ENCODE measurements at places on chromosomes 3 and 15.

GRCh38 chr3:119508172-119508845, 10.0 kb downstream of the TIMMDC1 start:
- no peak for DNase-seq

DNA sequence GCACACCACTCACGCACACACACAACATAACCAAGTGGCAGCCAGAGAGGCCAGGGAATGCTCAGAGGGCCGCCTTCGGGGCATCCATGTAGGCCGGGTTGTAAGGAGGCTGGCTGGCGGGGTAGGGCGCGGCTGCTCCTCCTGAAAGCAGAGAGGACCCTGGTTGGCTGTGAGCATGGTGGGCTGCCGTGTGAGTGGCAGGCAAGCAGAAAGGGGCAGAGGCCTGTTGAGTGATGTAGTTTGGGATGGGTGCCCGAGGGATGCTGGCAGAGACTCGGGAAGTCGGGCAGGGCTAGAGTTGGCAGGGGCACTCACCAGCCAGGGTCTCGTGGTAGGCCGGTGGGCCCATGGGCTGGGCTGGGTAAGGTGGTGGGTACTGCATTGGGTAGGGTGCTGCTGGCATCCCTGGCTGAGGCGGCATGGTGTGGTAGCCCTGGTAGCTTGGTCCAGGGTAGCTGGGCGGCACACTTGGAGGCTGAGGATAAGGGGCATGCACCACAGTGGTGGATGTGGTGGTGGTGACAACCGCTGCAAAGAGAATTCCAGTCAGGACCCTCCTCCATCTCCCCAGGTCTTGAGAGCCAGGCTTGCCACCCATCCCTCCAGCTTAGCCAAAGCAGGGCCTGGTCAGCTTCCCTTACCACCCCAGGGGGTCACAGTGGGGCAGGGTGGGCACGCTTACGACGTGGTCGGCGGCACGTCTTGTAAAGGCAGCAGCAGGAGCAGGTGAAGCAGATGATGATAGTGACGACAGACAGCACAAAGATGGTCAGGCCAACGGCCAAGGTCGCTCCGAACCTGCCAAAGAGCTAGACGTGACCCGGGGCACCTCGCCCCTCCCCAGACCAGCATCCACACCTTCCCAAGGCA, 22.7 kb downstream of the ATRIP start:
- no peak for DNase-seq

DNA sequence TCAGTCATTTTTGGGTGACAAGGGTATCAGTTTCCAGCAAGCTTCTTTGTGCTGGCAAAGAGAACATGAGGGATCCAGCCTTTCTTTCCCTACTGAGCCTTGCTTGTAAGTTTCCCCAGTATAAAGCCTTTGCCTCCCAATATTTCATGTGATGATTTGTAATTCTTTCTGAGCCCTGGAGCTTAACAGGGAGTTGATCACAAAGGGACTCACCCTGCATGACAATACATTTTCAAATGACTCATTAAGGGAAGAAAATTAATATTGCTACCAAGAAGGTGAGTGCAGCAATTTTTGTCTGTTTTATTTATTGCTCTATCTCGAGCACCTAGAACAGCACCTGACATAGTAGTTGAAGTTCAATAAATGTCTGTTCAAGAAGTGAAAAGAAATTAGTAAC, 27.7 kb downstream of the OXSM start:
- DNase-seq, result no peak

GRCh38 chr3:152293347-152294006, 24.7 kb downstream of the MBNL1 start:
- no peak for DNase-seq

DNA sequence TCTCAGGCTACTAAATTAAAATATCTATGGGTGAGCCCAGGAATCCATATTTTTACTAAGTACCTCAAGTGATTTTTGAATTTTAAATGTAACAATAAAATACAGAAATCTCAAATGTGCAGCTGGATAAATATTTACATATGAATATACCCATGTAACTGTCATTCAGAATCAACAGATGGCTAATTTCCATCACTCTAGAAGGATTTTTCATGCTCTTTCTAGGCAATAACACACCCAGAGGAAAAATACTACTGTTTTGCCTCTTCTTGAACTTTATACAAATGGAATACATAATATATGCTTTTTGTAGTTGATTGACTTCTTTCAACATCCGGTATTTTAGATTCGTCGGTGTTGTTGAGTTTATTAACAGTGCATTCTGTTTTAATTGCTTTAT, 601.3 kb upstream of the NECTIN3 start:
- no peak for DNase-seq

DNA sequence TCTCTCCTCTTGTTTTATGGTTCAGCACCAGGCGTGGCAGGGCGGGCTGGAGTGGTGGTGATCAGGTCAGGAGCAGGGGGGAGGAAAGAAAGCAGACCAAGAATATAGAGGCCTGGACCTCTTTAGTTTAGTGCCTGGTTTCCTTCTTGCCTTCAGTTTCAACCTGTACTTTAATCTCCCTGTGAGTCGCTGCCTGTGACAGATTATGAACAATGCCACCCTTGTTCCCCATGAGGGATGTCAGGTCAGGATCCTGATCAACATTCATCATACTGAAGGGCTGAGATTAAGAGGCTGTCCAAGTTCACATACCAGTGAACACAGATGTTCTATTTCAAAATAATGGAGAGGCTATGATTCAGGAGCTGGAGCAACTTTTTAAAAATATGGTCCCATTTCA, 11.4 kb downstream of the ENTPD3 start:
- no peak for DNase-seq

DNA sequence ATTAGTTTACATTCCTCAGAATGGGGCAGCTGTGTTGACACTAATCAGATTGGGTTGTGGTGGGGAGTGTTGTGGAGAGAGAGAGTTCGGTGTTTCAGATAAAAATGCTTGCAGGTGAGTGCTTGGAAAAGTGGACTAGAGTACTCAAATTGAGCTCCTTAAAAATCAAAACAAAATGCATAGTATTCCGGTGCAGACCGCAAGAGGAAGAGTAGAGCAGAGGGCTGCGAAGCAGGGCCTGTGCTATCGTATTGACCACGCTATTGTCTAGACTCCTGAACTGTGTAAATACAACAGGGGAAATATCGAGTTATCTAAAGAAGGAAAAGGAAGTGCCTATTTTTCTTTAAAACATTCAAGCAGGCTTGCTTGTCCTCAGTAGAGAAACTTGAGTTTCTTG, 159.5 kb downstream of the TP63 start:
- no peak for DNase-seq

- no peak for DNase-seq
Measured at GRCh38 chr3:25469558-25469957, 41.5 kb downstream of the RARB start.

DNA sequence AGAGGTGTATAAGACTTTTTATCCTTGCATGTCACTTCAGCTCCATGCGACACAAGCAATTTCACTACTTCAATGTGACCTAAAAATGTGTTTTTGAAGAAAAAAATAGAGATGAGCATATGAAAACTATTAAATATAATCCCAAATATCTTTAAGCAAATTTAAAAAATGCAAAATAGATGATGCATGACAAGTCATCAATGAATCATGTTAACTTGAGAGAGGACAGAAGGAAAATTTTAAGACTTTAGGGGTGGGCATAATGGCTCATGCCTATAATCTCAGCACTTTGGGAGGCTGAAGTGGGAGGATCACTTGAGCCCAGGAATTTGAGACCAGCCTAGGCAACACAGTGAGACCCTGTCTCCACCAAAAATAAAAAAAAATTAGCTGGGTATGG, 73.3 kb downstream of the ANKRD28 start:
- no peak for DNase-seq

GRCh38 chr15:69032031-69032430, 17.5 kb downstream of the NOX5 start:
- DNase-seq, result no peak

DNA sequence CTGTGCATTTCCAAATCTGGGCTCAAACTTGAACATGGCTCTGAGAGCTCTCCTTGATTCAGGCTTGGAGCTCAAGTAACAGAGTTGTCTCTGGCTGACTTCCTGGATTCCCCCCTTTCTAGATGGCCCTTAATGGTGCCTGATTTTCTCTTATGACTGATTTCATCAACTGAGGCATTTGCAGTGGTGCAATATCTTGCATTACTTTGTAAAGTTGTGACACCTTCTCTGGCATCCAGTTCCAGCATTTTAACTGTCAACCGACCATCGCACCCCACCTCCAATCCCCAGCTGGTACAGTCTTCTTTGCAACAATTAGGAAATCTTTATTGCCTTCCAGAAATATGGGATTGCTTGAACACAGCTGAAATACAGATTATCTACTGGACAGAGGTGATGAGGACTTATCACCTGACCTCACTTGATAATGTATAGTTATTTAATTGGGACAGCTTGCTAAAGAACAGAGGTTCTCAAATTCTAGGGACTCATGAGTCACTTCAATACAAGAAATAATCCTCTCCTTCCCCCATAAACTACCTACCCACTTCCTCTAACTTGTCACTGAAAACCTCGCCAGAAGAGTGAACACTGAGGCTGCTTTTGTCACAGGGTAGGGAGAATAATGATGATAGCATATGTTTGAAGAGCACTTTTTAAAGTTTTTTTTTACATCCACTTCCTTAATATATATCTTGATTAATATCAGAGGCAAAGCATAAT, 41.8 kb downstream of the FILIP1L start:
- DNase-seq, result no peak

- no peak for DNase-seq
Measured at GRCh38 chr3:190853464-190853863, 9.0 kb downstream of the GMNC start.

- DNase-seq, result no peak
Measured at GRCh38 chr3:102230057-102230456, 204.8 kb upstream of the ZPLD1 start.

GRCh38 chr15:44656298-44656697, 7.2 kb downstream of the SPG11 start:
- DNase-seq, result no peak

- DNase-seq, result no peak
Measured at GRCh38 chr15:70802629-70803028, 39.3 kb upstream of the UACA start.

- DNase-seq, result no peak
Measured at GRCh38 chr3:43000387-43000786, 21.3 kb downstream of the GASK1A start.

GRCh38 chr3:37718632-37719031, 143.0 kb upstream of the CTDSPL start:
- no peak for DNase-seq

GRCh38 chr15:38046257-38047051, 112.0 kb downstream of the TMCO5A start:
- no peak for DNase-seq

DNA sequence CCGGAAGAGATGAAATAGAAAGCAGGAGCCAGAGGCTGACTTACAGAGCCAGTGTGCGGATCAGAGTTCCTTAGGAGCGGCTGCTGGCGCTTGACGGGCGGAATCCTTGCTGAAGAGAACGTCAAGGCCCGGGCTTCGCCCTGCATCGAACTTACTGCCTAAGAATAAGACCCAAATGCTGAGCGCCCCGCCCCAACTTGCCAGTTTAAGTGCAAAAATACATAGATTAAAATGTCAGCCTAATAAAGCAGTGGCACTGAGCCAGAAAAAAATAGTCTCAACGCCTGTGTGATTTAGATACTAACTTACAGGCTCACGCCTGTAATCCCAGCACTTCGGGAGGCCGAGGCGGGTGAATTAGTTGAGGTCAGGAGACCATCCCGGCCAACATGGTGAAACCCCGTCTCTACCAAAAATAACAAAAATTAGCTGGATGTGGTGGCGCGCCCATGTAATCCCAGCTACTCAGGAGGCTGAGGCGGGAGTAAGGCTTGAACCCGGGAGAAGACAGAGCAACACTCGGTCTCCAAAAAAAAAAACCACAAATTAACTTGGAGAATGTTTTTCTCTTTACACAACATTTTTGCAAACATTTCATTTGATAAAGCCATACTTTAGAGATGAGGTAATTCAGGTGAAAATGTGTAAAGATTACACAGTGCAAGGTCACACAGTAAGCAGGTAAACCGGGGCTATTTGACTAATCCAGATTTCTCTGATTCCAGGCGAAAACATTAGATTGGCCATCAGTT, 1.2 kb upstream of the UBP1 start:
- DNase-seq, result no peak

DNA sequence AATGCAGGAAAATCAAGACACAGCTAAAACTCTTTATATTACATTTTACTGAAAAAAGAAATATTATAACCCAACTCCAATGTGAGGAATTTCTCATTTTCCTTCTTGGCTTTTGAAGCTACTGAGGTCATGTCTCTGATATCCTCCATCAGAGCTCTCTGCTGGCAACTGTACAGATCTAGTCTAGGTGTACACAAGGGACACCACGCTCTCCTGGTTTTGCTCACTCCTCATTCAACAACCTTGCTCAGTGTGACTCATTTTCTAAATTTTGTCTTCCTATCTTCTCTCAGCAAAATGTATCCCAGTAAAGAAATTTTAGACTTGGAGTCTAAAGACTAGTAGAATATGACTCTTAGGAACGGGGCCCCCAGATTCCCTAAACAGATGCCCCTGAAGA, 144.3 kb downstream of the KCNMB2 start:
- DNase-seq, result no peak

GRCh38 chr3:64870876-64871646, 183.3 kb upstream of the ADAMTS9 start:
- no peak for DNase-seq

DNA sequence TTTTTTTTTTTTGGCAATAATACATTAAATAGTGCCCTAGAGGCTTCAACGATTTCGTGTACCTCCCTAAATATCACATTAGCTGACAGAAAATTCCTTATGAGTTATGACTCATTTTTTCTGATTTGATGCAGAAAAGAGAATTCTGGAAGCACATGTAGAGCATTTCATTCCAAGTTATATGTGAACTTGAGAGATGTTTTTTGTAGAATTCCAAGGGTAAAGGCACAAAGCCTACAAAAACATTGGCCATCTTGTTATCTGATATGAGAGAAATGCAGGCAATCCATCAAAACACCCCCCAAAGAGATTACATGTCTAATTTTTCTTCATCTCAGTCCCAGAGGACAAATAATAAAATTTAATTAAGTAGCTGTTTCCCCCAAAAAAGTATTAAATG, 6.7 kb upstream of the PFN2 start:
- DNase-seq, result no peak

GRCh38 chr3:193827040-193827669, 234.1 kb downstream of the OPA1 start:
- no peak for DNase-seq

- no peak for DNase-seq
Measured at GRCh38 chr3:26960382-26960781, 337.8 kb downstream of the LRRC3B start.

GRCh38 chr15:47750740-47751262, 33.5 kb downstream of the SEMA6D start:
- DNase-seq, result no peak

GRCh38 chr15:42090370-42090769, 4.0 kb downstream of the PLA2G4D start:
- no peak for DNase-seq

GRCh38 chr3:123028233-123028828, 768 bp upstream of the SEMA5B start:
- peak; percentile 48 for DNase-seq

Data from GM12891 (cell line).